ENCODE measurements at places on chromosomes 3 and 15.

DNA sequence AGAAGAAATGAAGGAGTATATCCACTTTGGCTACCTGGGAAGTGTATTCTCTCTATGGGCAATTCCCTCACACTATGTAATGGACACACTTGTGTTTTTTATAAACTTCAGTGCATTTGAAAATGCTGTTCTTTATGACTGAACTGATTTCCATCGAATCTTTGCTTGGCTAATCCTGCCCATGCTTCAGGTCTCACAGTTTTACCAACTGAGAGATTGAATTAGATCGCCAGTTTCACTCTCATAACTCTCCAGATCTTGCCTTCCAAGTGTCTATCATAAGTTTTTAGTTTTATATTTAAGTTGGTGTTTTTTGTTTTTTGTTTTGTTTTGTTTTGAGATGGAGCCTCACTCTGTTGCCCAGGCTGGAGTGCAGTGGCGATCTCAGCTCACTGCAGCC is 73.5 kb upstream of the MBNL1 start:
- no peak for DNase-seq

DNA sequence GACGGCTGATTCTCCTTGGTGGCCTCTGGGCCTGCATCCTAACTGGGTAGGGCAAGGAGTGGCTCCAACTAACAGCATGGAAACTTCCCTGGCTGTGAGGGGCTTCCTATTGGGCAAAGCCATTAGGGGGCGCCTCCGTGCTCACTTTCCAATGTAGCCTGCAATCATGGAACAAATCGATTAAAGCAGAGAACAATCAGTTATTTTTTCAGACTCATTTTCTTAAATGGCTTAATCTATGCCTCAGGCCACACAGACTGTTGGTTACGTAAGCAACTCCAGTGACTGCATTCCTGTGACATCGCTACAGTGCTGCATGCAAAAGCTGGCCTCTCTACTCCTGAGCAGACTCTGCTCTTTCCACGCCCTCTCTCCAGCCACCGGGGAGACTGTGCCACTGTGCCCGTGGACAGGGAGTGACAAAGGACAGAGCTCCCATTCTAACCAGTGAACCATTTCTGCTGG is 278.9 kb downstream of the KLF13 start:
- DNase-seq: peak; percentile 20

- DNase-seq: no peak
Observed at GRCh38 chr3:55818485-55818884, 331.4 kb upstream of the WNT5A start.

GRCh38 chr3:23501201-23501802 is 298.2 kb downstream of the UBE2E2 start:
- DNase-seq: peak; percentile 26

DNA sequence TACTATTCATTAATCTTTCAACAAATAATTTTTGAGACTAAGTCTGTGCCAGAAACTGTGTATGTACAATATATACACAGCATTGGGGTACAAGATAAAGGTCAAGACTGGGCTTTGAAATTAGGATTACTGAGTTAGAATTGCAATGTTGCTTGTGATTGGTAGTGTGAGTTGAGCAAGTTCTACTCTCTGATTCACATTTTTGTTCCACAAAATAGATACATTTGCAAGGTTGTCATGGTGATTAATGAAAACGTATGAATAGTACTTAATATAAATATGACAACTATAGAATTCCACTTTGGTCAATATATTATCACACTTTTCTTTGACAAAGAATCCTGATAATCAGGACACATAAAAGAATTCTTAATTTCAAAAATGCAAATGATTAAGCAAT is 314.6 kb downstream of the GBE1 start:
- DNase-seq: no peak

DNA sequence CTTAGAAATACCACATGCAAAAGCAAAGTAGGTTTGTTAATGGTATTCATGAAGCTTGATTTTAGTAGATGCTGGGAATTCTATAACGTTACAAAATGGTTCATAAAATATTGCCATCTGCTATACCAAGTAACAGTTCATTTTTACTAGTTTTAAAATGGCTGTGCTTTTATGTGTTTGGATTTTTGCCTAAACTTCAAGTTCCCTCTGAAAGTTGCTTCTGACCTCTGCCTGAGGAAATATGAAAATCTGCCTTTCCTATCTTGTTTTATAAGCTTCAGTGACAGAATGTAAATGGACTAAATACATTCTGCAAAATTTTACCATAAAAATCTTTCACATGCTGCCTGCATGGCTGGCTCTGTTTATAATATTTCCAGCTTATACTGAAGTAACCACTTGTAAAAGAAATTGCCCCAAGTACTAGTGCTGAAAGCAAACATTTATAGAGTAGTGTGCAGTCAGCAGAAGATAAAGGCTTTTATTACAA is 560.7 kb upstream of the ROBO2 start:
- DNase-seq: no peak

- DNase-seq: no peak
Observed at GRCh38 chr3:23805633-23806533, at the start of gene UBE2E1. TSS of gene UBE2E1 (plus strand) at chr3:23805955. CDS start at chr3:23807270, 1,315 bp downstream.

- DNase-seq: no peak
Observed at GRCh38 chr3:172447611-172448579, at the start of gene GHSR. TSS of gene GHSR (minus strand) at chr3:172448456. CDS start at chr3:172448413, 43 bp downstream.

DNA sequence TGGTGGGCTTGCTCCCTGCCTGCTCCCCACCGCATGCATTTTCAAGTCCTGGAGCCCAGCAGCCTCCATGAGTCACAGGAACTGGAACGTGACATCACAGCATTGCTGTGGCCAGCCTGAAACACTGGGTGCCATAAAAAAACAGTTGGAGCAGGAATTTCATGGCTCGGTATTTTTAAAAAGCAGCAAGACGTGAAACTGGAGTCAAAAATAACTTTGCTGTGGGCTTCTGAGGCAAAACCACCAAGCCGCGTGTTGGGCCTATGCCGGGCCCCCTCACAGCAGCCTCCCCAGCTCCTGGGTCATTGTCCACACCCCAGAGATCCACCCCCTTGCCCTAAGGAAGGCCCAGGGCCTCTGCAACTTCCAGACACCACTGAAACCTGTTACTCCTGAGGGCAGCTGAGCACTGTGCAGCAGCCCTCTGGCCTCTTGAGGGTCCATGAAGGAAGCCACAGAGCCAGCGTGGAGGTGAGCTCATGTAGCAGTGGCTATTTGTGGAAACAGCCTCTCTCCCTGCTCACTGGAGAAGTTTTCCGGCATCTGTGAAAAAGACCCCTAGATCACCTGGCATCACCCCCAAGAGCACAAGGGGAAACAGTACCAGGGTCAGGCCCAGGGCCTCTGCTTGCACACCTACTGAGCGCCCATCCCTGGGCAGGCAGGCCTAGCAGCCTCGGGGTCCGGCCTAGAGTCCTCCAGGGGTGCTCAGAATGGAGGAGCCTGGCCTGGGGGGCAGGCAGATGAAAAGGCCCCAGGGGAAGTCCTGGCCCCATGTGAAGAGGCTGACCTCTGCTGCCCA is 34.0 kb upstream of the DUSP7 start:
- DNase-seq: peak; percentile 41

DNA sequence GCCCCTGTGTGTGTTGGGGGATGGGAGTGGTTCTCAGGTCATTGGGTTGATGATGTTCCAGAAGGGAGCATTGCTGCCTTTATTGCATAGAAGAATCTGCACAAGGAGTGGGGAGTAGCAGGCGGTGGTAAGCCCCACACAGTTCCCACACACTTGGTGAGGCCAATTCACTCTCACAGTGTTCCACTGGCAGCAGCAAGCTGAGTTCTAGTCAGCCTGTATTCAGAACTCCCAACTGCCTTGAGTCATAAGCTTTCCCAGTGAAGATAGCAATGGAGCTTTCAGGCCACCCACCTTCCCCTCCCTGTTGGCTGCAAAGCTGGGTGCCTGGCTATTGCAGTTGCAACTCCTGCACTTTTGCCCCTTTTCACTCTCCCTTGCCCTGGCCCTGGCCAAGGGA is 181.1 kb upstream of the RBMS3 start:
- no peak for DNase-seq

DNA sequence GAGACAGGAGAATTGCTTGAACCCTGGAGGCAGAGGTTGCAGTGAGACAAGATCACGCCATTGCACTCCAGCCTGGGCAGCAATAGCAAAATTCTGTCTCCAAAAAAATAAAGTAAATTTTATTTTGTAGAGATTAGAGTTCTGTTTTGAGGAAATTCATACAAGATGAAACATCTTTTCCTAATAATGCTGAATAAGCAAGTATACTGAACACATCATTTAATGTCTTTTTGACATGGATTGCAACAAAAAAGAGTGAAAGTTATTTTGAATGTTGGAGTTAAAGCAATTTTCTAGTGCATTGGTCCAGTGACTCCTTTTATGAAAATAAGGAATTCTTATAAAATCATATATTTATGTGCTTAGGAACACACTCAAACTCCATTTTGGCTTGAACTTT is 20.5 kb downstream of the LCTL start:
- DNase-seq: no peak

DNA sequence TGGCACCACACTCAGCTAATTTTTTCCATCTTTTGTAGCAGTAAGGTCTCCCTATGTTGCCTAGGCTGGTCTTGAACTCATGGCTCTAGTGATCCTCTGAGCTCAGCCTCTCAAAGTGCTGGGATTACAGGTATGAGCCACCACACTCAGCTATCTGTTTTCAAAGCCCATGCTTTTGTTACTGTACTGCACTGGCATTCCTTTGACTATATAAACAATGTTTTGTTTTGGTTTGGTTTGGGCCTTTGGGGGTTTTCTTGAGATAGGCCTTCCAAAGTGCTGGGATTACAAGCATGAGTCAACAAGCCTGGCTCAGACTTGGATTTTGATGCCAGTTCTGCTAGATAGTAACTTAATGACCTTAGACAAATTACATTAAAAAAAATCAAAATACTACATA is 89.7 kb upstream of the GK5 start:
- no peak for DNase-seq

DNA sequence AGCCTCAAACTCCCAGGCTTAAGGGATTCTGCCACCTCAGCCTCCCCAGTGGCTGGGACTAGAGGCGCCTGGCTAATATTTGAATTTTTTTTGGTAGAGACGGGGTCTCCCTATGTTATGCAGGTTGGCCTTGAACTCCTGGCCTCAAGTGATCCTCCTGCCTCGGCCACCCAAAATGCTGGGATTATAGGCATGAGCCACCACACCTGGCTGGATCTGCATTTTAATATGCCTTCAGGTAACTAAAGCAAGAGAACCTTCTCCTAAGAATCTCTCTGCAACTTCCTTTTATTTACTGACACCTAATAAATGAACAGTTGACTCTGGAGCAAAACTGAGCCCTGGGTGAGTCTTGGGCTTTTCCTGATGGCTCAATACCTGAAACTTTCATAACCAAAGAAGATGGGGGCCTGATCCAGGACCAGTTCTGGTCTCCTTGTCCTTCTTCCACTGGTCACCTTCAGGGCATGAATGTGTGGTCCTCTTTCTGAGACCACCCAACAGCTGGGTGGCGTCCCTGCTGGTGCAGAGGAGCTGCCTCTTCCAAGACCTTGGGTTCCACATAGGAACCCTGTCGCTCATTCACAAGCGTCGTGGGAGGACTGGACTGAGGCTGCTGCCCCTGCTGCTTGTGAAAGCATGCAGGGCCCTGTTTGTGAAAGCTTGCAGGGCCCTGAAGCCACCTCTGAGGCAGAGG is 28.2 kb downstream of the CCR9 start:
- DNase-seq: no peak

- DNase-seq: peak; percentile 36
Observed at GRCh38 chr3:144864646-144865045, 893.0 kb downstream of the DIPK2A start.

DNA sequence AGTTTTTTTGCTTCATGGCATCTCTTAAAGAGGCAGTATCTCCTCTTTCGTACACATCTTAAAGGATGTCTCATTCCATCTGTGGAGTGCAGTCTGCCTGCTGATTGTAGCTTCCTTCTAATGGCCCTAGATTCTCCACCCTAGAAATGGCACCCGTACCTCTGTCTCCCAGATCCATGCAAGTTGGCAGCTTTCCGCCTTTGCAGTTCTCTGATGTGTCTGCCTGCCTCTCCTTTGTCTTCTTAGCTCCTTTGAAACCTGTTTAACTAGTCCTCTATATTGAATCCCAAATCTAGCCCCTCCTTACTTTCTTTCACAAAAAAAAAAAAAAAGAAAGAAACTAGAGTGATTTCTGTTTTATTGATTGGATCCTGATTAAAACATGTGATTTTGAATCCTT is 1025.0 kb downstream of the ZPLD1 start:
- DNase-seq: no peak

DNA sequence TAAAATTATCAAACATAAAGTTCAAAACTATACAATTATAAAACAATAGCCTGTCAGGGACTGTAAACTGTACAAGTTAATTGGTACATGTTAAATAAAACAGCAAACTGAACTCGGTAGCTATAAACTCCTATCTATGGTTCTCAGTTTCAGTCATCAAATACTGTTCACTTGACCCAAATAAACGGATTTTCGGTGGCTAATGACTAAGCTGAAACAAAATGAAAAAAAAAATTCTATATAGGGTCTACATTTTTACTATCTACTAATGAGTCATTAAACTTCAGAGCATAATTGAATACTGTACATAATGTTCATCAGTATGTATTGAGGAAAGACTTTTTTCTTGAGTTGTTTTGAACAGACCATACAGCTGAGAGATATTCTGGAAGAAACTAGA is 6.6 kb downstream of the PROK2 start:
- DNase-seq: no peak

GRCh38 chr15:90219421-90220141 is 14.2 kb downstream of the CIB1 start:
- no peak for DNase-seq

- DNase-seq: no peak
Observed at GRCh38 chr15:25619076-25619475, 180.3 kb upstream of the UBE3A start.

DNA sequence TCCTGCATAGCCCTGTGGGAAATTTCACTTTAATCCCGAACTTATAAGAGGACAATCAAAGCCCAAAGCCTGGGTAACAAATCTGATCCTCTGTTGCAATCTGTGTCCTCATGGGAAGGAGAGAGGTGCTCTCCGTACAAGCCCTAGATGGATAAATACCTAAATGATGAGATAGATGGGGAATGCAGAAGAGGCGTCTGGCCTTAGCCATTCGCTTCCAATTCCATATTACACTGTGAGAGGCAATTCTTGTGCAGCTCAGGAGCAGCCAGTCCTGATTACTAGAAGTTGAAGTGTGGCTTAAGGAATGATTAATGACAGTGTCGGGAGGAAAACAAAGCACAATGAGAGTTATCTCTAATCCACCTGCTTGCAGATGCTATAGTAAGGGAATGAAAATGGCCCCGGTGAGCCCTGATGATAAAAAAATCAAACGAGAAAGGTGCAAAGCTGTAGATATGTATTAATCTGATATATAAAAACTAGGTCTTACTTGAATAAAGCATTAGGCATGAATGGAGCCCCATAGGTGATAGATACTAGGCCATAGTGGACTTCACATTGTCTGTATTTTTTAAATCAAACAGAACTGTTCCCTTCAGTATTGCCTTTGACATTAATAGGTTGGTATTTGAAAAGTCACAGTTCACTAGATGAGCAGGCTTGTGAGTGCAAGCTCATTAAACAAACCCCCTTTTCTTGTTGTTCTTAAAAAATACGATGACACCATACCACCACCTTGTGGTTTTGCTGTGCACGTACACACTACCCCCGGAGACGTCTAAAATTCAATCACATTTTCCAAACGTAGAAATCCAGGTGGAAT is 54.2 kb upstream of the TMCO5A start:
- DNase-seq: peak; percentile 56
